Stimulated activated naive B cell treated with anti-CD40 and anti-IgM and Interleukin-4, amounts not matched to agents 10 μg/mL and 1 μg/mL and 100 μg/mL, for 72 hours (primary cell): ENCODE measurements at places on chromosomes 11 and 22.

DNA sequence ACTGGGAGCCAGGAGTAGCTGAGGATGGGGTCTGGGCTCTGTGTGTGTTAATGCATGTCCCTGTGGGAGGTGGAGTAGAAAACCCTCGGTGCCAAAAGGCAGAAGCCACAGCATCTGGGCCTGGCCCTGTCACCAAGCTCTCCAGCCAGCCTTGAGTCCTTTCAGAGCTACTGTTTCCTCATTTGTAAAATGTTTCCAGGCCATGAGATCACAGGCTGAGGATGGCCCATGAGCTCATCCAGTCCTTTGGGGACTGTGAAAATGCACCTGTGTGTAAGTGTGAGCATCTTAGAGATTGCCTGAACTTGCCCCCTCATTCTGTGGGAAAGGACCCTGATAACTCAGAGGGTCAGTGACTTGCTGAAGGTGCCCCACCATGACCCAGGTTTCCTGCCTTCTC is 9.1 kb downstream of the ANKK1 start:
- no peak for DNase-seq

GRCh38 chr11:94675813-94676212 is 92.3 kb upstream of the AMOTL1 start:
- no peak for DNase-seq

DNA sequence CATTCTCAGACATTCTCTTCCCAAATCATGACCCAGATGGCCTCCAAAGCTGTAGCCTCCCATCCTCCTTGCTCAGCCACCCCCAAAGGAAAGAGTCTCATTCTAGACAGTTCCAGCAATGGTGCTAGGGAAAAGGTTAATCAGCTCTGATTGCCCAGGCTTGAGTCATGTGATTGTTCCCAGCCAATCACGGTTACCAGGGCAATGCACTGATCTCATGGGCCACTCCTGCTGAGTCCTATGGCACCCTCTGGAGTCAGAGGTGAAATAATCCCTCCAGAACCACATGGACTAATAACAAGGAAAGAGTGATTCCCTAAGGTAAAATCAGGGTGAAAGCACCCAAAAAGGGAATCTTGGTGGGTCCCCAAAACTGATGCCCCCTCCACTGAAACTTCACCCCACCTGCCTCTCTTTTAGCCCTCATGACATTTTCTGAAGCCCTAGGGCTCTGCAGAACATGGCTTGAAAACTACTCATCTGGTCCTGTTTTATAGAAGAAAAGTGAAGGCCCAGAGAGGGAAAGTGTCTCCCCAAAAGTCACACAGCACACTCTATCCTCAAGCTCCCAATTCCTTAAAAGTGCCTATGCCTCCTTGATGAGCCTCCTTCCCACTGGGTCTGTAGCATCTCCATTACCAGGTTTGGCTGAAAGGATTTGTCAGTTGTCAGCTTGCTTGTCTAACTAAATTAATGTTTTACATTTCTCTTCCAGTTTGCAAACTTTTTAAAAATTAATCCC is 203.7 kb downstream of the MN1 start:
- no peak for DNase-seq

DNA sequence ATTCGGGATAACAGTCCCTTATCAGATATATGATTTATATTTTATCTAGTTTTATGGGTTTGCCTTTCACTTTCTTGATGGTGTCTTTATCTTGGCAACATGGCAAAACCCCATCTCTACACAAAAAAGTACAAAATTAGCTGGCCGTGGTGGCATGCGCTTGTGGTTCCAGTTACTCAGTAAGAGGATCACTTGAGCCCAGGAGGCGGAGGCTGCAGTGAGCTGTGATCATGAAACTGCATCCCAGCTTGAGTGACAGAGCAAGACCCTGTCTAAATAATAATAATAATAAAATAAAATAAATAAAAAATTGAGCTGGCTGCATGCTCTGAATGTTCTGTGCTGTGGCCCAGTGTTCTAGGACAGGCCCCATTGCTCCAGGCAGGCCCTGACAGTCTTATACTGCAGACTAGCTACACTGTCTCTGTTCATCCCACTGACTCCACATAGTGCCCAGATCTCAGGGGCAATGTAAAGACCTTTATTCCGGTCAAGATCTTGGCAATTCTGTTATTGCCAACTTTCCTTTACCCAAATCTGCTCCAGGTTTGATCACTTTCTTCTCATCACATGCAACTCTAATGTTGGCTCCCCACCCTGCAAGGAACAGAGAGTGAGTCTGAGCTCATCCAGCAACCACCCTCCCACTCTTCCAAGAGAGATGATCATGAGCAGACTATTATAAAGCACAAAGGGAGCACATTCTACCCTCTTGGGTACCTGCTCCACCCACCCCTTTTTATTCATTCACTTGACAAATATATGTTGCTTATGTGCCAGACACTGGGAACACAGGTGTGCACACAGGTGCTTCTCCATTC is 8.8 kb downstream of the HSPA8 start:
- DNase-seq, result no peak

DNA sequence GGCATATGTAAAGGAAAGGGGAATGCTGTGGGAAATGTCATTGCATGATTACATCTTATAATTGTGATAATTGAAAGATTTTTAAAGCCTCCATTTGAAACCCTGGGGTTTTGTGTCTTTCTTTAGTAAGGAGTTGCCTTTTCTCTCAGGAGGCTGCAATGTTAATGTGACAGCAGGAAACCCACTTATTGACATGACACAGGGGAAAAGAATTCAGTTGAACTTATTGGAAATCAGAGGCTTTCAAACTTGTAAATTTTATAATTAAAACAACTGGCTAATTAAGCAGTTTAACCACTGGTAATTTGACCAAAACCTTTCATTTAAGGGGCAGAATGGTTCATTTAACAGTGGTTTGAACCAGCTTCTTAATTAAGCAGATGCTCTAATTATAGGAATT is 31.2 kb downstream of the MRPL48 start:
- DNase-seq, result no peak

DNA sequence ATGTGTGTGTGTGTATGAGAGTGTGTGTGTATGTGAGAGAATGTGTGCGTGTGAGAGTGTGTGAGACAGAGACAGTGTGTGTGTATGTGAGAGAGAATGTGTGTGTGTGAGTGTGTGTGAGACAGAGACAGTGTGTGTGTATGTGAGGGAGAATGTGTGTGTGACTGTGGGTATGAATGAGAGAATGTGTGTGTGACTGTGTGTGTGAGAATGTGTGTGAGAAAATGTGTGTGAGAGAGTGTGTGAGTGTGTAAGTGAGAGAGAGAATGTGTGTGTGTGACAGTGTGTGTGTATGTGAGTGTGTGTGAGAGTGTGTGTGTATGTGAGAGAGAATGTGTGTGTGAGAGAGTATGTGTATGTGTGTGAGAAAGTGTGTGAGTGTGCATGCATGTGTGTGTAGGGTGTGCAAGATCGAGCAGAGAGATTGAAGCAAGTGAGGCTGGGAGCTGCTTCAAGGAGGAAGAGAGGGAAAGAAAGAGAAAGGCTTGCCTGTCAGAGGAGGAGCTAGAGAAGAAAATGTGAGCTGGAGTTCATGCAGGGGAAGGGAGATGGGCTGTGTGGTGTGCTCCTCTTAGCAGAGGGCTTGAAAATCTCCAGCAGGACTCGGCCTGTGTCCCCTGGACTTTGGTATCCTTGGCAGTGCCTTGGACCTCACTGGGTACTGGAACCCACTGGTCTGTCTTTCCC is 27.7 kb upstream of the TP53I11 start:
- no peak for DNase-seq

DNA sequence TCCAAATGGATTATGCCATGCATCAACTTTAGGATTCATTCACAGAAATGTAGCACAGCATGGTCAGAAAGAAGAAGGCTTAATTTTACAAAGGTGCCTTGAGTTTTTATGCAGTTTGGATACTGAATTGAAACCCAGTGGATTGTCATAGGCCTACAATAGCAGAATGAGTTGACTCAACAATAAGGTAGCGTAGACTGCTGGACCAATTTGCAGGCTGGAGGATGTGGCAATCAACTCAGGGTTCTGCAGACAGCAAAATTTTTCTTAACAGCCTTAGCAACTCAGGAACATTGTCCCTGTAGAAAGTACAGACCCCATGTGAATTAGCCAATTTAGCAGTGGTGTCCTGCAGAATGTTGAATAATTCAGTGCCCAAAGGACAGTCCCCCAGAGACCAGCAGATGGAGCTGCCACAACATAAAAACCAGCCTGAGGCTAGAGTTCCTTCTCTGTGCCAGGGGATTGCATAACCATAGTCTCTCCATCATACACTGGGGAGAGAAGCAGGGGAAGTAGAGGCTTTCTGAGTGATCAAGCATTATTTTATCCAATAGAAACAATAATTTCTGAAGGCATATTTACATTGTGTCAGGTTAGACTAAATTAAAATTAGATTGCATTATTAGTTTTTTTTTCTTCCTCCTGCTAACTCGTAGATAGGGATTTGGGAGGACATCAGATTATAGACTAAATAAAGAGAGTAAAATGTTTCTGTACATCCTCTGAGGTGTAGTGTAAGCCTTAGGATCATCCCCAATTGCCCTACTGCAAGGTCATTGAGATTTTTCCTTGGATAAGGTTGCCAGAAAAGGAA is 20.3 kb upstream of the MRPL17 start:
- DNase-seq, result no peak

GRCh38 chr22:49429066-49429465 is 398.6 kb downstream of the BRD1 start:
- no peak for DNase-seq
